ENCODE measurements at places on chromosomes 12 and 14.

DNA sequence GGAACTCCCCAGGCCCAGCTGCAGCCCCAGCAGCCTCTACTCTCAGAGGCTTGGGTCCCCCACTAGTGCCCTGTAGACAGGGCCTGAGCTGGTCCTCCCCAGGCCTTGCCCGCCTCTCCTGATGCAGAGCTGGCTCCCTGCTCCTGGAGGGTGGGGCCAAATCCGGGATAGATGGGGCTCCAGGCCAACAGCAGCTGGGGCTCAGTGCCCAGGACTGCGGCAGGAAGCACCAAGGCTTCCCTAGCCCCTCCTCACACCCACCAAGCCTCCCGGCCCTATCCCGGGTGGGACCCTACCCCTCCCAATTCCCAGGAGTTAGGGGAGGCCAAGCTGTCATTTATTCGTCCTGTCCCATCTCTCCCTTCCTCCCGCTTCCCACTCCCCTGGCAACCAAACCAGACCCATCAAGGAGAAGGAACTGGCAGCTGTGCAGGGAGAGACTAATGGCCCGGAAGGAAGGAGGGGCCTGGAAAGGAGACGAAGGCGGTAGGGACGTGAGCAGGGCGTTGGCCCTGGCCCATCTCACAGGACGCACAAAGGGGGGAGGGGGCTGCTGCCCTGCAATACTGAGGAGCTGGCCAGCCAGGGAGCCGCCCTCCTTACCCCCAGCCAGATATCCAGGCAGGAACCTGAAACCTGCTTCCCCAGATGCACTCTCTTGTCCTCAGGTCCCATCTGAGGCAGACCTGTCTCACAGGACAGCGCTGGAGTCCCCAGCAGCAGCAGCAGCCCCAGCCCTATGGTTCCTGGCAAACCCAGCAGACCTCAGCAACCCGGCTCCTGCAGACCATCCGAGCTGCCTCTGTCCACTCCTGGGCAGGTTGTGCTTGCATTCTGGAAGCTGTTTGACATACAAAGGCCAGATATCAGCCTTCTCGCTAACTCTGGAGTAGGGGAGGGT is 1.6 kb upstream of the PRPH start:
- DNase-seq, result no peak

- DNase-seq, result peak; percentile 55
Measured at GRCh38 chr14:65179918-65180724, 77.8 kb upstream of the MAX start.

- DNase-seq, result no peak
Measured at GRCh38 chr12:92871116-92871515, 58.0 kb downstream of the EEA1 start.

- DNase-seq, result no peak
Measured at GRCh38 chr12:65023485-65023884, 97.6 kb downstream of the WIF1 start.

DNA sequence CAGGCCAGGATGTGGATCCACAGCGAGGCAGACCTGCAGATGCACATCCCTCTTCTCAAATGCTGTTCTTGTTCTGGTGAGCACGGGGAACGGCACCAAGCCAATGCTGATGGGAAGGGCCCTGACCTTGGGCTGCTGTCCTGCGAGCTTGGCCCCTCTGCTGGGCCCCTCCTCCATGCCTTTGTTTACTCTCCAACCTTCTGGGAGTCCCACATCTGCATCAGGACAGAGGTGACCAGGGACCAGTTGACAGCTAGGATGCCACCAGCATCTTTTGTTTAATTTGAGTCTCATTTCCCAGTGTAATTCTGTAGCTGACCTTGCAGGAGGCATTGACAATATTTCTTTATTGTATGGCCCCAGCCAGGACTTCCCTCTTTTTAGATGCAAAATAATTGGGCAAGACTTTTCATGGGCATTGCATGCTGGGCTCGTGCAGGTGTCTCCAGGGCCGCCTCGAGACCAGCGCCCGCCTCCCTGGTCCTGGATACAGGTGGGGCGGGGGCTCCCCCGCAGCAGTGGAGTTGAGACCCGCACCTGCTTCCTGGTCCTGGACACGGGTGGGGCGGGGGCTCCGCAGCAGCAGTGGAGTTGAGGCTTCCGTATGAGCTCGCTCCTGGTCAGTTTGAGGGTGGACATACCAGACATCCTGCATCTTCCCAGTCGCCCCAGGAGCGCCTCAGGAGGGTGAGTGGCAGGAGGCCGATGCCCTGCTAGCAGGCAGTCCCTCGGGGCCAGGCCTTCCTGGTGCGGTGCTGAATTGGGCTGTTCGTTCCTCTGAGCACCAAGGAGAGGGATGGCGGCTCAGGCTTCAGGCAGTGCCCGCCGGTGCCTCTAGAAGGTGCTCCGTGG is 11.4 kb downstream of the PACS2 start:
- DNase-seq, result no peak

DNA sequence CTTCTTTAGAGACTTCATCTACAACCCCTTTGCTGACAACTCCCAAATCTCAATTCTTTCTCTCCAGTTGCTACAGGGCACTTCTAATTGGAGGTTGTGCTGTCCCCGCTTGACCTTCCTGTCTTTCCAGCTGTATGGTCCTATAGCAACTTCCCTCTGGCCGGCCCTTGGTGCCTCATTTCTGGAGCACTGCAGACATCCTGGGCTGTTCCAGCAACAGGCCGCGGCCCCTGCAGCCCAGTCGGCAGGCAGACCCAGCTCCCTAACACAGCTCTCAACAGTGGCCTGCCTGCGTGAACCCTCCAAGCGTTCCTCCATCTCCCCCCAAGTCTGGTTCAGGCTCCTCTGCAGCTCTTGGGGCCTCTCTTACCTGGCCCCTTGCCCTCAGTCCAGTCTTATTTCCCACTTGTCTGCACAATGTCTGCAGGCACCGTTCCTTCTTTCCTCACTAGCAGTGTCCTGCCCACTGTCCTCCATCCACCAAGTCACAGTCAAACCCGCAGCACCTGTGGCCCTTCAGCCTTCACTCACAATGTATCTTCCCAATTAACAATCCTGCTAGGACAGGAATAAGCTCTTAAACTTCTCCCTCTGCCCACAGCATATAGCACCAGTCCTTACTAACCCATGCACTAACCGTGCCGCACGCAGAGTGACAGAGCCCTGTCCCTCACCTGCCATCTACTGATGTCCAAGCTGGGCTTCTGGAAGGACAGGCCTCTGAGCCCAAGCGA is 1.6 kb upstream of the EML1 start:
- no peak for DNase-seq

DNA sequence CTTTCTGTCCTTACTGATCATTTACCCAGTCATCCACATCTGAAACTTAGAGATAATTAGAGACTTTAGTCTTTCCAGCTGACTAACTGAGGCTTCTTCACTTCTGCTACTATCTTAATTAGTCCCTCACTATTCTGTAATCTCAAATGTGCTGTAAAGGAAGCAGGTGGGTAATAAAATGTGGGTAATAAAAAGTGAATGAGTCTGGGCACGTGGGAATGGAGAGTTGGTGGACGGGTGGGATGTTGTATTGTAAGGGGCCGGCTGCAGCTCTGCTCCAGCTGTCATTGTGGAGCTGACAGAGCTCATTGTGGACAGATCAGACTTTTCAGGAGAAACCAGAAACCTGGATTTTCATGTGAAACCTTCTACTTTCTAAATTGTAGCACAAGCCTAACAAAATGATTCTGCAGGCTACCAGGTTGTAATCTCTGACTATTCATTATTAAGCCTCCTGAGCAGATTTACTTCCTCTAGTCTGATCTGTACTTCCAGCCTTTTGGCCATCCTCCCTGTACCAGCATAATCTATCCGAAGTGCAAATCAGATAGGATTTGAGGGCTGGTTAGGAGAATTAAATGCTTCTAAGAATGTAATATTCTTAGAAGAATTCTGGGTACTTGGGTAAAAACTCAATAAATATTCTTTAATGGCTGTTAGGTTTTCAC is 42.0 kb upstream of the BMAL2 start:
- DNase-seq, result no peak

- no peak for DNase-seq
Measured at GRCh38 chr12:22374508-22374907, 40.0 kb upstream of the ST8SIA1 start.

DNA sequence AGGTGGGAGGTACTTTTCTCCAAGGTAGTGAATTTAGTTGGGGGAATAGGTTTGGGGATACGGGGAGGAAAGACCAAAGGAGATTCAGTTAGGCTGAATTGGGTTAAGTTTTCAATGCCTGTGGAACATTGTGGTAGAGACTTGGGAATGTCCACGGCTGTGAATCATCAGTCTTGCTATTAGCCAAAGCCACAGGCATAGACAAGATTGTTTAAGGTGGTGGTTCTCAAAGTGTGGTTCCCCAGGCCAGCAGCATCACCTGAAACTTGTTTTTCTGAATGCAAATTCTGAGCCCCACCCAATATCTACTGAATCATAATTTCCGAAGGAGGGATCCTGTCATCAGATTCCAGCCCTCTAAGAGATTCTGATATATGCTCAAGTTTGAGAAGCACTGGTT is 316.2 kb downstream of the EGLN3 start:
- no peak for DNase-seq

DNA sequence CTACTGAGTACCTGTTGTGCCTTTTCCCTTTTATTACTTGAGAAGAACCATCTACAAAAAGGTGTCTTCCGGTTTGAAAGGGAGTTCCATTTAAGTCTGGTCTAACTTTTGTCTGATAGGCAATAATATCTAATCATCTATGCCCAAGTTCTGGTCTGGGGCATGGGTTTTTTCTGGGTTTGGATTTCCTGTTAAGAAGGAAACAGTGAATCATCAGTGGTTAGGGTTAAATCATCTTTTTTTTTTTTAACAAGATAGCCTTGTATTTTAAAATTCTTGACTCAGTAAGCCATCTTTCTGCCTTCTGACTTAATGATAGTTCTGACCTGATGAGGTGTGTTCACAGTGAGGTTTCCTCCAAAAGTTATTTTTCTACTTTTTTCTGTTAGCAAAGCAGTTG is 29.3 kb upstream of the CPNE8 start:
- no peak for DNase-seq

DNA sequence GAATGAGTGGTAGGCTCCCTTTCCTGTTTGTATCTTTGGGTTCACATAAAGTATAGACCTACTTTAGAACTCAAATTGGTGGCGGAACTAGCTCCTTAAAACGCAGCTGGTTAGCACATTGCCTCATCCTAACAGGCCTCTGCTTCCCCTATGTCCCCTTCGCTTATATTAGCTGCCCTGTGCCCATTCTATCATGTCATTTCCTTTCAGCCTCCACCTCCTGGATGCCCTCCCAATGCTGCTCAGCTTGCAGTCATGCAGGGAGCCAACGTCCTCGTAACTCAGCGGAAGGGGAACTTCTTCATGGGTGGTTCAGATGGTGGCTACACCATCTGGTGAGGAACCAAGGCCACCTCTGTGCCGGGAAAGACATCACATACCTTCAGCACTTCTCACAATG is 3.5 kb downstream of the DAZAP2 start:
- DNase-seq, result no peak

DNA sequence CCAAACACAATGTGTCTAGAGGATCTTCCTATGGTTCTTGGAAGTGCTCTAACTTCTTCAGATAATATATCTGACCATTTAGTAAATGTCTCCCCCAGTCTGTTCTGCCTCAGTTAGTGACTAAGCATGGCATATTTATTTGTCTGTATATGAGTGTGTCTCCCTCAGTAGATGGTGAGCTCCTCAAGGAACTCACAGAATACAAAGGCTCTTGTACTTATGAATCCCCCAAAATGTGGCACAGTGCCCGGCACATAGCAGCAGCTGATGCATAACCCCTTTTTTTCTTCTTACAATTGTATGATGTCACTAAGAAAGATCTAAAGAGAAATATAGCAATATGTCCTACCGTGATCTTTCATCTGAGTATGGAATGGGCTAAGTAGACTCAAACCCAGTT is 264.7 kb upstream of the PRICKLE1 start:
- DNase-seq, result no peak

GRCh38 chr14:101598571-101599233 is 37.4 kb downstream of the DIO3 start:
- no peak for DNase-seq

DNA sequence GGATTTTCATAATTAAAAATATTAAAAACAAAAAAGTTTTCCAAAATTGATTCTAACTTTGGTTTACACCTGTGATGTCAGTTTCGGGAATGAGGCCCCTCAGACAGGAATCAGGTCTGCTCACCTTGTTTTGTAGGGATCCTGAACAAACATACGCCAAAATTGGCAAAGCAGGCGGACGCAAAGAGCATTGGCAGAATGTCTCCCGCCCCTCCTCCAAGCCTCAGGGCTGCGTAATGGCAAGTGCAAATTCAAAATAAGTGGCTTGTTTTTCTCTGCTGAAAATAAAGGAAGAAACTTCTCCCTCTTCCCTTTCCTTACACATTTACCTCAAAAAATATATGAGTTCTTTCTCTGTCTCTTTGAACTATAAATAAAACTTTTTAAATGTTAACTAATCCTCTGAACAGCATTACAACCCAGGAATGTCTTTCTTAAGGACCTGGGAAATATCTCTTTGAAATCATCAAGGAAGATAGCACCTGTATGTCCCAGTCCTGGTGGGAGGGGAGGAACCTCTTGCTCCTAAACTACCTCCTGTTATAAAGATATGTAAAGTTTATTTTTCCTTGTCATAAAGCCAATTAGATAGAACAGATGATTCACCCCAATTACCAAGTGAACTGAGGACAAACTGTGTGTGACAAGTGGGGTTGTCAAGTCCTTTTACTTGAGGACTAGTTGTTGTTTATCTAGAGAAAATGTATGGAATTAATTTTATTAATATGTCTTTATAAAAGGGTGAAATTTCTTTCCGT is 16.5 kb downstream of the OR6J1 start:
- DNase-seq, result no peak

DNA sequence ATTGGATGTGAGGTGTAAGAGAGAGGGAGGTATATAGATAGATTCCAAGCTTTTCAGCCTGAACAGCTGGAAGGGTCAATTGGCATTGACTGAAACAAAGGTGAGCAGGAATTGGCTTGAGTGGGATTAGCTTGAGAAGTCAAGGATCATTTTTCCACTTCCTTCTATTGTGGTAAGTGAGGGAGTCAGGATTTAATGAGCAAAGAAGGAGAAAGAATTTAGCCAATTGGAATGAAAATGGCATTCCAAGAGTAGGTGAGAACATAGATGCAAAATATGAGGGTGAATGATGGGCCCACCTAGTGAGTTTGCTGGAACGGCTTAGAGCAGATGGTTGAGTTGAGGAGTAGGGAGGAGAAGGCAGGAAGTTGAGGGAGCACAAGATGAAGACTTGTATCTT is 56.5 kb upstream of the ETV6 start:
- no peak for DNase-seq

- no peak for DNase-seq
Measured at GRCh38 chr14:61435563-61436337, 114.4 kb downstream of the PRKCH start.

- DNase-seq, result no peak
Measured at GRCh38 chr12:125983094-125983783, 918.0 kb downstream of the AACS start.

- DNase-seq, result peak; percentile 67
Measured at GRCh38 chr14:65222440-65222858, 120.1 kb upstream of the MAX start.

GRCh38 chr12:53869500-53869899 is 69.1 kb upstream of the HOXC13 start:
- DNase-seq, result no peak

- DNase-seq, result no peak
Measured at GRCh38 chr12:104182144-104182543, 33.4 kb upstream of the TXNRD1 start.
